ENCODE measurements at places on chromosomes 13 and 19. TPM values are rescaled to one million over a fixed set of nuclear protein-coding genes. Genes with fewer than 3 reads are reported as not detected.
A peak's percentile ranks its signal among the peaks of the same experiment; 100 is the strongest.

- DNase-seq = no peak
Observed at GRCh38 chr19:28039677-28040381, 1173.1 kb downstream of the UQCRFS1 start.

DNA sequence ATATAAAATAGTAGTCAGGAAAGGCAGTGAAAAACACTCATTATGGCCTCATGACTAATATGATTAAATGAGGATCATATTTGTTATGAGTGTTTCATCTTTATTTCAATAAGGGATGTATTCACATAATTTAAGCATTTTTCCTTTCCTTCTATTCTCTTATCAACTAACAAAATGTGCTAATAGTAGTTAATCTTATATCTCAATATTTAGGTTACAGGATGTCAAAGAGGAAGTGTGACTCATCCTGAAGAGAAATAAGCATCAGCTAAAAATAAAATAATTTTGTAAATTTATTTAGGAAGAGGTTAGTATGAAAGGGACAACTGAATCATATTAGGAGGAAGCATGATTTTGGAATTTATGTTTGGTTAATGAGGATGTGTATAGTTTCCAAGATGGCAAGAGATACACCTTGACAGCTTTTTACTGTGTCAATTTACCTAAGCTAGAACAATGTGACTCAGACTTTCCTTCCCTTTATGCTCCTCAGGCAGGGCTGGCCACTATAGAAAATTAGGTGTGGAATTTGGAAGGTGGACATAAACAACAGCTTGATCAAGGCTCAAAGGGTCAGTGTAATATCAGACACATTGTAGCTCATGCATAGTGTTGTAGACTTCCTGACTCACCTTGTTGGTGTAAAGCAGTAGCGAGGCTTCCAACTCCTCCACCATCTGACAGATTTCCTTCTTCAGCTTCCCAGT, 172.7 kb downstream of the SLITRK1 start:
- DNase-seq = no peak

DNA sequence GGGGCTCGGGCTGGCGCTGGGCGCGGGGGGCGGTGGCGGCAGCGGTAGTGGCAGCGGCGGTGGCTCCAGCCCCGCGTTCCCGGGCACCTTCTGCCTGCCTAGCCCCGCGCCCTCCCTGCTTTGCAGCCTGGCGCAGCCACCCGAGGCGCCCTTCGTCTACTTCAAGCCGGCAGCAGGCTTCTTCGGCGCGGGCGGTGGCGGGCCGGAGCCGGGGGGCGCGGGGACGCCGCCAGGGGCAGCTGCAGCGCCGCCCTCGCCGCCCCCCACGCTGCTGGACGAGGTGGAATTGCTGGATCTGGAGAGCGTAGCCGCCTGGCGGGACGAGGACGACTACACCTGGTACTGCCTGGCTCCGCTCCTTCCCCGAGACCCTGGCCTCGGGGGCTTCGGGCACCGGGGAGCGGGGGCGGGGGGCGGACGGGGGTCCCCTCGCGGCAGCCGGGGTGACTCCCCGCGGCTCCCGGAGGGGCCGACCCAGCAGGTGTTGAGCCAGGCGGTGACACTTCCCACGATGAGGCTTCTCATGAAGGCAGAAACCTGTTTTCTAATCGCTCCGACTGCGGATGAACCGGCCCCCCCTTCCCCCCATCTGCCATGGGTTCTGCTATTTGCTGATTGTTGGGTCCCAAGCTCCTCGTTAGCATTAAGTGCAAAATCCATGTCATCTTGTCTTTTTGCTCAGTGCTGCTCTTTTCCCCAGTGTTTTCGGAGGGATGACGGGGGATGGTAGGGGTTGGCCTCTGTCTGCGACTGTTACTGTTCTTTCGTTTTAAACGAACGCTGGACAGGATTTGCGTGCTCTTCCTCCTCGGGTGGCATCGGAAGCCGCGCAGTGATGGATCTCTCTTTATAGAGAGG, 943 bp downstream of the SLAIN1 start:
- peak; percentile 84 for DNase-seq

DNA sequence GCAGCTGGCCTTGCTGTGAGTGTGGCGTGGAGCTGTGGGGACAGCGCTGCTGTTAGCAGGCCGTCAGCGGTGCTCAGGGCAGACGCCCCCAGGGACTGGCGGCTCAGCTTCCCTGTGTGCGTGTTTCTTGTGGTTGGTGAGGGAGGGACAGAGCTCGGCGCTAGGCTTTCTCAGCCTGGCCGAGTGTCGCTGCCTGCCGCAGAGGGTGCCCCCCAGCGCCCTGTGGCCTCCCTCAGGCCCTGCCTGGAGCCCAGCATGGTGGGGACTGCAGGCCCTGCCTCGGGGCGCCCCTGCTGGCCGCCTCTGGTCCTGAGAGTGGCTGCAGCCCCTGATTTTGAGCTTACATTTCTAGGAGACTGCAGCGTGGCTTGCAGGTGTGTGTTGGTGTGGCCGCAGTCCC, 35.5 kb downstream of the DOT1L start:
- peak; percentile 89 for DNase-seq

- DNase-seq = no peak
Observed at GRCh38 chr13:26951581-26952177, 191.1 kb upstream of the GPR12 start.

DNA sequence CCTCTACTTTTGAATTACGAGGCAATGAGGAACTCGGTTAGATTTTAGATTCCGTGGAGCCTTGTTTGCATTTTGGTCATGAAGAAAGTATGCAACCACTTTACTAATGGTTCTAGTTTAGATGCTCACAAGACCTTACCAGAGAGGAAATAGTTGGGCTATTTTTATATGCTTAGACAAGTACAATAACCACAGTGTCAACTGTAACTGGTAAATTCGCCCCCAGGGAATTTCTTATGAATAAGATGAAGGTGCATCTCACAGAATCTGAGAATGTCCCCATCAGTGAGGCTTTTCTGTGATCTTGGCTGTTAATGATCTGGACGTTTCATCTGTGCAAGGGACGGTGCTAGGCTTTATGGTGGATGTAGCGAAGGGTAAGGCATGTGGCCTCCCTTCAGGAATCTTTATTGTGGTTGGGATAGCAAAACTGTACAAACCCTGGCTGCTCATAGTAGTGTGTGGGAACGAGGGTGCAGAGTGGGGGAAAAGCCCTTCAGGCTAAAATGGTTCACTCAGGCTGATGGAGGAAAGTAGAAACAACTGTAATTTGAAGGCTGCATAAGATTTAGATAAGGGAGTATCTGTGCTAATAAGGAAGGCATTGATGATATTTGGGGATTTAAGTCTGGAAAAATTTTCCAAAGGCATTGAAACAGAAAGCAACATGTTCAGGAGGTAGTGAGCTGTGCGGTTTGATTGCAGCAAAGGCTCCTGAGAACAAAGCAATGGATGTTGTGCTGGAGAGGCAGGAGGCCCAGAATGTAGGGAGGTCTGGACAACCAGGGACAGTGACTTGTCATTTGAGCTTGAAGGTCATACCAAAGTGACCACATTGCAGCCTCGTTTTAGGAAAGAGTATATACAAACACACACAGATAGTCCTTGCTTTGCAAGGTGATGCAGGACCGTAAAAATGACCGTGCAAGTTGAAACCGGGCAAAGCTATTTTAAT, 28.4 kb downstream of the UBAC2 start:
- no peak for DNase-seq

- DNase-seq = no peak
Observed at GRCh38 chr19:32291876-32292275, 53.5 kb upstream of the ZNF507 start.

- no peak for DNase-seq
Observed at GRCh38 chr13:94128430-94128829, 351.1 kb downstream of the DCT start.

DNA sequence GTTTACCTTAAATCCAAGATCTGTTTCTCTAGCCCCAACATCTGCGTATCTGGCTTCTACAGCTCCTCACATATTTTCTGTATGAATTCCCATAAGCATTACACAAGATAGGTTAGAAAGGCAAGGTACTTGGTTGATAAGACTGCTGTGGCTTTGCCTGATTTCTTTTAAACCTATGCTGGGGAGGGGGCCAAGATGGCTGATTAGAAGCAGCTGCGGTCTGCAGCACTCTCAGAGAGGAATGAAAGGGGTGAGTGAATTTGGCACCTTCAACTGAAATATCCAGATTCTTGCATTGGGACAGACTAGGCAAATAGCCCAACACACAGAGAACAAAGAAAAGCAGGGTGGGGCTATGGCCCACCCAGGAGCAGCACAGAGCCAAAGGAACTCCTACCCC, 12.2 kb upstream of the DLEU7 start:
- DNase-seq = no peak

DNA sequence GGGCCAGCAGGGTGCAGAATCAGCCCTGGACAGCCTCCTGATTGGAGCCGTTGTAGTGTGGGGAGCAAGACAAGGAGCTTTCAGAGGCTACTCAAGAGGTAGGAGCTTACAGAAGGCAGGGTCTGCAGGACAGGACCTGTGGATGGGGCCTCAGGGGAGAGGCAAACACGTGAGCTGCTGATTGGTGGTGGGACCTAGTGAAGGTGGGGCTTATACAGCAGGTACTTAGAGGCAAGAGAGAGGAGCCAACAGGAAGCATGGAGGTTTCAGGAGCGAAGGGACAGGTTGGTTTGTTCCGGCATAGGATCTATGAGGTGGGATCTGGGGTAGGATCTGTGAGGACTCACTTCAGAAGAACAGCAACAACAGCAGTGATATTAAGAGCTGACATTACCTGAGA, 32.4 kb downstream of the ZSWIM4 start:
- DNase-seq = peak; percentile 77

- DNase-seq = no peak
Observed at GRCh38 chr13:73880365-73880764, 253.8 kb downstream of the KLF12 start.

GRCh38 chr13:99200432-99201167, at the start of gene UBAC2:
Gene UBAC2, plus strand, starts transcription at chr13:99200854. Its CDS starts 55 bp downstream, at chr13:99200909.
- DNase-seq = peak; percentile 97

- no peak for DNase-seq
Observed at GRCh38 chr13:105904034-105904742, 631.3 kb downstream of the EFNB2 start.

DNA sequence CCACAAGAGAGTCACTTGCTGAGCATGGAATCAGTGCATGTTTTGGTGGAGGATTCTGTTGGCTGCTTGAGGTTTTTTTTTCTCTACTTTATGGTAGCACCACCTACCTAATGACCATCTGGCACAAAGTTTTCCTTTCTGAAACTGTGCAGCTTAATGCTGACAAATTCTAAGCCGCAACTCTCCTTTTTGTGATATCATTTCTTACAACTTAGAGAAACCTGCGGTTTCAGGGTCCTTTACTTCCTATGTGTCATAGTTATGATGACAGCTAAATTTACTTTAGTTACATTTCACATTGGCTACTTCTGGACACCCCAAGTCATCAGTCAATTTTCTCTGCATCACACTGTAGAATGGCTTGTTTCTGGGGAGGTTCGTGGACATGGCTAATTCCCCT, 115.4 kb upstream of the TMTC4 start:
- no peak for DNase-seq

DNA sequence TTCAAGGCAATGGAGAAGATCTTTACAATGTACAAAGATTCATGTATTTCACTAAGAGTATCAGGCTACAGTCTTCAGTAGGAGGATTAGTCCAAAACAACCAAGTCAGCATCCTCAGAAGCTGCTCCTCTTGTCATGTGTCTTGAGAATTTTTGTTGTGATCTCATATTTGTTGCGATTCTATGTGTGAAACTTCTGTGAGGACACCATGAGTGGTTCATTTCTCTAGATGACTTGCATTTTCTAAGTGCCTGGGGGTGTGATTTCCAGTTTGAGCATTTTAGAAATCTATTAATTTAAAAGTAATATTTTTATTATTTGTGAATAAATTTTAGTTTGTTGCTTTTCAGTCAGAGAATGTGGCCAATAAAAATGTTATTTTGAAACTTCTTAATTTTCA, 94.5 kb downstream of the RAP2A start:
- no peak for DNase-seq

GRCh38 chr13:31629085-31629780, 110.1 kb upstream of the RXFP2 start:
- no peak for DNase-seq

DNA sequence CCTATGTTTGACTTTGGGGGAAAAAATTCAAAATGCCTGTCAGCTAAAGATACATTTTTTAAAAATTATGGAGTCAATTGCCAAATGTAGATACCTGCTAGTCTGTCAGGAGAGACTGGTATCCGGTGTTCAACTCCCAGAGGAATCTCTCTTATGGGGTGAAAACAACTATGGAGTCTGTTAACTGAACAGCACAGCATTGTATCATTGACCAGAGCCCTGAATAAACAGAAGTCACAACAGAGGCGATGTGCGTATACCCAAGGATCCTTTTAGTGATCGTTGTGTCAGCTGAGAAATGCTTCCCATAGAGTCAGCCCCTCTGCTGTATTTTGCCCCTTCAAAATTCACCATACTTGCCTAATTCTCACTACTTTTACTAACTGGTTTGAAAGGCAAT, 257.3 kb downstream of the GPC5 start:
- no peak for DNase-seq

DNA sequence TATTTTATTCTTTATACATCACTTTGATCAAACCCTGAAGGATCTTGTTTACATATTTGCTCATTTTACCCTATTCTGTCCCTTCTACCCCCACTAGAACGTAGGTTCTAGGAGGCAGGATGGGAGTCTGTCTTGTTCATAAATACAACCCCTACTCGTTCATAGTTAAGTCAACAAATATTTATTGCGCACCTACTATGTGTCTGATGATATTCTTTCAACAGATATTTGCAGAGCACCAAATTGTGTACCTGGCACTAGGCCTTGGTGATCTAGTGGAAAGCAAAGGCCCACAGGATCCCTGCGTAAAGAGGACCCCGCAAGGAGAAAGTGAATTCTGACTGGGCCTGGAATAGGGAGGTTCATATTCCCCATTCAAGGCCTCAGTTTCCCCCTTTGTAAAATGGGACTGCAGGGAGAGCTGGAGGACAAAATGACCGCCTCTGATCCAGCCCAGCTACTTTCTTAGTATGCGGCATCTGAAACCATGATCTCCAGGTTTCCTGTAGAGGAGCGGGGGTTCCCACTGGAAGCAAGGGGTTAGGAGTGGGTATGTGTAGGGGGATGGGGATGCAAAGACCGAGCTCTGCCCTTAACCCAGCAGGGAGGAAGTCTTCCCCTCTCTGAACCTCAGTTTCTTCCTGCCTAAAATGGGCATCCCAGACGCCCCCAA, 534 bp upstream of the GEMIN7 start:
- no peak for DNase-seq

DNA sequence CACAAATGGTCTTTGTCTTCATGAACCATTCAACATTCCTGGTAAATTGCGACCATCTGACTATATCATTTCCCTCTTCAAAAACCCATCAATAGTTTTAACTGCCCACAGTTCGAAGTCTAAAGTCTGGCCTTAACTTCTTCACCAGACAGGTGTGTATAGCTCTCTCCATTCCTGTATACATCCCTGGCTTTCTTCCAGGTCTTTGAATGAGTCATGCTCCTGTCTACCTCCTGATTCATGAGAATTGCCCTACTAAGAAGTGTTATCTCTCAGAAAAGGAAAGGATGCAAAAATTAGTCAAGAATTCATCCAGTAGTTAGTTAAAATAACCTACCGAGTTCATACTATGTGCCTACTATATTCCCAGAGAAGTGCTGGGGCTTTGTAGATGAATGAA, 225.0 kb downstream of the TBC1D4 start:
- no peak for DNase-seq

The MYDGF gene
- total RNA-seq = 63.0 TPM

The ZNF8 gene
- 16.1 TPM for total RNA-seq

The ZNF729 gene
- not detected for total RNA-seq

The GDF15 gene
- total RNA-seq = 2.2 TPM

The OR4F17 gene
- total RNA-seq = not detected

The MAP2K2 gene
- 191 TPM for total RNA-seq

The ZNF99 gene
- total RNA-seq = not detected

The PIP5K1C gene
- total RNA-seq = 43.5 TPM

The SPACA6 gene
- total RNA-seq = 19.7 TPM

The LILRB3 gene
- not detected for total RNA-seq
